ENCODE measurements at places on chromosomes 12 and 14. TPM values are rescaled to one million over a fixed set of nuclear protein-coding genes. Genes with fewer than 3 reads are reported as not detected.

Gene CMKLR1
- not detected for polyA plus RNA-seq

Gene SIX4
- polyA plus RNA-seq: 0.12 TPM

Gene APOF
- not detected for polyA plus RNA-seq

Gene CLMN
- 68.4 TPM for polyA plus RNA-seq

Gene EML5
- polyA plus RNA-seq: 1.4 TPM

Gene COCH
- 53.1 TPM for polyA plus RNA-seq

Gene RNASE2
- not detected for polyA plus RNA-seq

Gene HOXC12
- not detected for polyA plus RNA-seq

Gene TMEM119
- not detected for polyA plus RNA-seq

Gene P2RX2
- polyA plus RNA-seq: not detected

Gene CCNK
- polyA plus RNA-seq: 14.7 TPM

Gene DLGAP5
- polyA plus RNA-seq: not detected

Gene MLH3
- 23.4 TPM for polyA plus RNA-seq

Gene PRICKLE1
- polyA plus RNA-seq: 7.6 TPM

Gene KRT4
- not detected for polyA plus RNA-seq

Gene SLCO1B3
- not detected for polyA plus RNA-seq

Gene GMFB
- polyA plus RNA-seq: 46.7 TPM

Gene TOMM20L
- not detected for polyA plus RNA-seq

Gene ARMH4
- polyA plus RNA-seq: 177 TPM

Gene UNC79
- polyA plus RNA-seq: 10.4 TPM

Gene MYO1A
- not detected for polyA plus RNA-seq

Gene LGR5
- not detected for polyA plus RNA-seq

Gene ZNF268
- polyA plus RNA-seq: 8.4 TPM

Gene ASPG
- not detected for polyA plus RNA-seq

Gene ESPL1
- polyA plus RNA-seq: not detected

Gene TMED10
- 182 TPM for polyA plus RNA-seq

Gene BCL2L2
- 11.4 TPM for polyA plus RNA-seq

Gene MIA2
- polyA plus RNA-seq: 29.5 TPM

Gene L3HYPDH
- polyA plus RNA-seq: 9.3 TPM
